ENCODE measurements at places on chromosomes 13 and 19.

DNA sequence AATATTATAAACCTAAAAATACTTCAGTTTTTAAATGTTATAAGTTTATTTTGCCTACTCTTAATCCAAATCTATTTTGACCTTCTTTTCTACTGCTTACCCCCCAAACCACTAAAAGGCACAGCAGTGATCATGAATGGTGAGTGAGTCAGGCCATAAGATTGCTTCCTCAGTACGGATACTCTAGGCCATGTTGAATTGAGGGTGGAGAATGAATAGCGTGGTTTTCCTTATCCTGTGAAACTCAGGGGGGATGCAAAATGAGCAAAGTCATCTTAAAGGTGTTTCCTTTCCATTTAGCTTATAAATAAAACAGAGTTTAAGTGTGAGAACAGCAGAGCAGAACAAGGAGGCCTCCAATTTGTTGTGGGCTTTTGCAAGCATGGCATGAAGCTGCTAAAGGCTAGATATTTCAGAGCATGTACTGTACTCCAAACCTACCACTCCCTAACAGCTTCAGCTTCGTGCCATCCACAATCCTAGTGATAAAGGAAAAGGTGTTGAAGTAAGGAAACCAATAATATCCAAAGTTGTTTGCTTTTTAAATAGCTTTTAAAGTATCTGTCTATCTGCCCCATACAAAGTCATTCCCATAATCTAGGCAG lies 25.0 kb downstream of the SERPINE3 start:
- DNase-seq, result no peak

DNA sequence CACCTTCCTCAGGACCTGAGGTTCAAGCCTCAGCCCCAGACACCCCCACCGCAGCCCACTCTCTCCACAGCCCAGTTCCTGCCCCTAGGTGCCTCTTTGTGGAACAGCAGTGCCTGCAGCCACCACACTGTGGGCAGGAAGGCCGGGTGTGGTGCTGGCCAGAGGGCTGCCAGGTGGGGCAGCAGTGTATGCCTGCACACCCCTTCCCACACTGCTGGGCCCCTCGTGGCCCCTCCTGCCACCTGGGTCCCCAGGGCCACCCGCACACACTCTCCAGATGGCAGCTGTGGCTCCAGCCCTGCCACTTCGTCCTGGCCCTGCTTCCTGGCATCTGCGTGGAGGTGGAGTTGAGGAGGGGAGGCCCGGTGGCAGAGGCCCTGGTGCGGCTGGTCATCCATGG lies 35.1 kb downstream of the HPN start:
- DNase-seq, result no peak

DNA sequence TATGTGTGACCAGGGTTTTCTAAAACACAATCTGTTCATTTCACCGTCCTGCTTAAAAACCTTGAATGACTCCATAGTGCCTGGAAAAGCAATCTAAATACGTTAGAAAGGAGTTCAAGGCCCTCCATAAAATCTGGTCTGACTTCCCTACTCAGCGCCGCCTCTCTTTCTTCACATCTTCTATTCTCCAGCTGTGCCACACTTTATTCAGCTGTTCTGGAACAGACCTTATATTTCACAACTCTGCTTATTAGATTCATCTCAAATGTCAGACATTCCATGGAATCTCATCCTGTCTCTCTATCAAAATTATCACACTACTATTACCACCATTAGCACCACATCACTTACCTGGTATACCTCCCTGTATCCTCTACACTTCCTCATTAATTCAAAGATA lies 19.8 kb upstream of the SPART start:
- DNase-seq, result no peak

DNA sequence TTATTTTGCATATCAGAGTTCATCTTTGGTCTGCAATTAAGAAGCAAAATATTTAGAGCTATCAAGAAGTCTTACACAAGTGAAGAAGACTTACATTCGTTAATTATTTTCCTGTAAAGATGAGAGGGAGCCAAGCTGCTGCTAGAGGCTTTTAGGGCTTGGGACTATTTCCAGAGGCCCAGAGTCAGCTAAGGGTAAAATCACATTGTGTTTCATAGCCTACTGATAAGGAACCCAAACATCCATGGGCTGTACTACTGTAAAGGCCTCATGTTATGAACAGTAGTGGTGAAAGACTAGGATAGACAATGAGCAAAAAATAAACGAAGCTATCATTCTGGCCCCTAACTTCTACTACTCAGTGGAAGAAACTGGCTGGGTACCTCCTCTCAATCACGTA lies 10.9 kb upstream of the TEX30 start:
- DNase-seq, result no peak

- DNase-seq, result no peak
These were observed 2638.2 kb downstream of the PCDH9 start for GRCh38 chr13:64591971-64592370.

DNA sequence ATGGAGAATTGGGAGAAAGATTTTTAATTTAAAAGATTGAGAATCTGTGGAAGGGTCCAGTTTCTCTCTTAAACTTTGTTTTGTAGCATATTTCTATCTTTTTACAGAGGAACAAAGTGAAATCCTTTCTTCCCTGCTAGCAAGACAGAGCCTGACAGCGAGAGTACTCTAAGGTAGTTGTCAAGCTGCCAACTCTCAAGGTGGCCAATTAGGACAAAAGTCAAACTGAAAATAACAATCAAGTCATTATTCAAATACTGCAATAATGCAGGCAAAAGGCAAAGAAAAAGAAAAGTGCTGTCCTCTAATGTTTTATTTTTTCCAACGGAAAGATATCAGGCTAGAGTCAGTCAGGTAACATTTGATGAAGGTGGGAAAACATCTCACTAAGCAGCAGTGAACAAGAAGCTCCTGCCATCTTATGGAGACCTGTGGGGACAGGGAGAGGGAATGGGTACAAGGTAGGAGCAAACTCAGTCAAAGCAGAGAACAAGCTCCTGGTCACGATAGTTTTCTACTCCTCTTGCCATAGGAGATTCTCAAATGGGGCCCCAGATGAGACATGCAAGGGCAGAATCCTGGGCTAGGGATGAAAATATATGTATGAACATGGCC lies 801.9 kb upstream of the SLITRK1 start:
- DNase-seq, result no peak

DNA sequence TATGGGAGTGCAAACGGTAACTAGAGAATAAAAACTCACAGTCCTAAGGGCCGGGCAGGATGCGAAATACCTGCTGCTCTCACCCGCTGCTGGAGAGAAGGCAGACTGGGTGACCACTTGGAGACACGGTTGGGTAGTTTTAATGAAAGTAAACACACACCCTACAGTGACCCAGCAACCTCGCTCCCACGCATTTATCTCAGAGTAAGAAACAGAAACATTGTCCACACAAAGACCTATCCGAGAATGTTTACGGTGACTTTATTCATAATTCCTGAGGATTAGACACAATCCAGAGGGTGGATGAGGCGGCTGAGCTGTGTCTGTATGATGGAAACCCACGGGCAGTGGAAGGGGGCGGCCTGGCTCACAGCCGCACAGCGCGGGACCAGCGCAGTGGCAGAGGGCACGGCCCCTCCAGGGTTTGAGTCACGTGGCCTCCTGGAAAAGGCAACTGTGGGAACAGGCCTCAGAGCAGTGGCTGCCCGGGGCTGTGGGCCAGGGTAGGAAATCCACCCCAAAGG lies 73.5 kb upstream of the C13orf46 start:
- no peak for DNase-seq

- DNase-seq, result peak; percentile 9
These were observed 22.3 kb upstream of the XPO4 start for GRCh38 chr13:20924758-20925394.

DNA sequence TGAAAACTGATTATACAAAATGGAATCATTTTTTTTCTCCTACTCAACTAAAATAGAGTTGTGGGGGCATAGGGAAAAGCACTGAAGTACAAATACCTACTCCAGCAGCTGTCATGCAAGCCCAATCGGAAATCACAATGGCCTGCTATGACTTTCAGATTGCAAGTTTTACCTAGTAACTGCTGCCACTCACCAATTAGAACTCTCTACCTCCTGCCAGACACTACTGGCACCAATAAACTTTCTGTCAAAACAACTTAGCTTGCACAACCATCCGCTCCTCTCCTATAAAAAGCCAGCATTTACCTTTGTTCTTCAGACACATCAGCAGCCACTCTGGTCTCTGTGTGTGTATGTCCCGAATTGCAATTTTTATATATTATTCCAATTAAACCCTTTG lies 9.3 kb upstream of the TRPC4 start:
- no peak for DNase-seq

DNA sequence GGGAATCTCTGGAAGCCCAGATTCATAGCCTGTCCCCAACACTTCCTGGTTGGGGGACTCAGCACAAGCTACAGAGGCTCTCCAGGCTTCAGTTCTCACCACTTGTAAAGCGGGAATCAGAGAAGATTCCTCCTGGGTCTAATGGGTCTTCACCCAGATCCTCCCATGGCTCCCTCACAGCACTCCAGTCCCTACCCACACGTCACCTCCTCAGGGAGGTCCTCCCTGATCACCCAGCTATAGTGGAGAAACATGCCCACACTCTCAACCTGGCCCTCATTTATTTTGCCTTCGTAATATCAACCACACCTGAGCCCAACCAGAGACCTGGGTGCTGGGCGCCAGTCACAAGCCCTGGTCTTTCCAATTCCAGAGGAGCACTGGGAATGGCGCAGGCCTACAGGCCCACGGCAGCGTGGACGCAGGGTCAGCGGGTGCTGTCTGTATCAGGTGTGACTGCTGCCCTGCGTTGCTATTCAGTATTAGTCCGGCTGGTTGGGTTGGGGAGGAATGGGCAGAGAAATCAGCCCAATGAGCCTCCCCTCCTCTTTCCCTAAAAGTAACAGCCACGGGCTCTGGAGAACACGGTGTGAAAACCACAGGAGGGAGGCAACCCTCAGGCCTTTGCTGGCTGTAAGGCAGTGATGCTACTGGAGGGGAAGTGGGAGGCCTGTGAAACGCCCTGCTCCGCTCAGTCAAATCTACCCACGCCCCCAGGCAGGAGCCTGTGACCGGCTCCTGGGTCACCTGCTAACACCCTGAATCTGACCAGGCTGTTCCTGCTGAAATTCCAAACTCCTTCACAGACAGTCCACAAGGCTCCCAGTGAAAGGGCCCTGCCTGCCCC lies 5.2 kb downstream of the AKT2 start:
- no peak for DNase-seq

GRCh38 chr13:76965759-76966421 lies 17.6 kb downstream of the ACOD1 start:
- DNase-seq, result no peak

DNA sequence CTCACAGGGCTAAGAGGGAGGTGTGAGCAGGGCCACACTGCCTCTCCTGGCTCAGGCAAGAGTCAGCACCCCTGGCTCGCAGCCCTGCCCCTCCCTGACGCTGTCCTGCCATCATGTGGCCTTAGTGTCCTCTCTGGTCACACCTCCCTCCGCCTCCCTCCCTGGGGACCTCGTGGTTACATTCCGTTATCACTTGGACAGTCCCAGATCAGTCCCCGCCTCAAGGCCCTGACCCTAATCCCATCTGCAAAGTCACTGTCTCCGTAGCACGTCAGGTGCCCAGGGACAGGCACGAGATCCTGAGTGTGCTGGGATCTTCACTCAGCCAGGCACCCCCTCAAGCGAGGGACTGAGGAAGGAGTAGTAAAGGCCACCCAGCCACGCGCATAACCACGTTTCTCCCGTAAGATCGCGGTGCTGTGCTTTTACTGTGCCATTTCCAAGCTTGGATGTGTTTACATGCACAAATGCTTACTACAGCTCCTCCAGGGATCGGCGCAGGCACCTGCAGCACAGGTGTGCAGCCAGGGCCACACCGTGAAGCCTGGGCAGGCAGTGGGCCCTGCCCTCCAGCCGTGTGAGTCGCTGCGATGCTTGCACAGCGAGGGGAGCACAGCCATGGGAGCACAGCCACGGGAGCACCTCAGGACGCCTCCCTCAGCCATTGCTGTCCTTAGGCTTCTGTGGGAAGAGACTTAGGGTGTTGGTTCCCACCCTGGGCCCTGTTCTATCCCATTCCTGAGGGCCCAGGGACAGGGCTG lies 10.7 kb upstream of the TMEM255B start:
- no peak for DNase-seq

GRCh38 chr19:8858260-8858659 lies 26.1 kb downstream of the MBD3L1 start:
- no peak for DNase-seq

GRCh38 chr13:47955836-47956235 lies 45.2 kb downstream of the SUCLA2 start:
- DNase-seq, result no peak

- DNase-seq, result no peak
These were observed 477.3 kb downstream of the TSHZ3 start for GRCh38 chr19:30871979-30872378.

DNA sequence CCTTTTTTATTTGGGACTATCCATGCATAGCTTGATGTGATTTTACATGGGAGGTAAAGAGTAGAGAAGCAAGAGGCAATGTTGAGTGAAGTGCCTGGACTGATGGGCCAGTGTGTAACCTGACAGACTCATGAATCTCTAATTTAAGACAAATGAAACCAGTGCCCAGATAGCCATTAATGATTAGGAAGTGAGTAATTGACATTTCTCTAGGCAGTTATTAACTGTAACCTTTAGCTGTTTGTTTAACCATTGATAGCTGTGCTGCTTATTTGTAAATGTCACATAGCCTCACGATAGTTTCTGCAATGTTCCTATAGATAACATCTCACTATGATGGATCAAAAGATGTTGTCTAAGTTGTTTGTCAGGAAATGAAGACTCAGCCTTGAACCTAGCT lies 1047.5 kb upstream of the SPRY2 start:
- DNase-seq, result no peak

- no peak for DNase-seq
These were observed 6.9 kb downstream of the CHERP start for GRCh38 chr19:16535381-16535780.

DNA sequence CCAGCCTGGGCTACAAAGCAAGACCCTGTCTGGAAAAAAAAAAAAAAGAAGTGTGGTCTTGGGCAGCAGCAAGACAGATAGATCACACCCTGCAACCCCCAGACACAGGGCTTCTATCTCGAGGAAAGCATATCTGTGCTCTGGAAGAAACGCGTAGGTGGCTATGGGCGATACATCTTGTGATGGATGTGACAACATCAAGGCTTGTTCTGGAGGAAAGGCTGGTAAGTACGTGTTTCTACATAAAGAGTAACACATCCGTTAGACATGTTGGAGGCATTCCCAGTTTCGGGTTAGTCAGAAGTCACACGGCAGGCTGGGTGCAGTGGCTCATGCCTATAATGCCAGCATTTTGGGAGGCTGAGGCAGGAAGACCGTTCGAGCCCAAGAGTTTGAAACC lies 6.6 kb upstream of the DHDH start:
- DNase-seq, result no peak

GRCh38 chr13:75847588-75847987 lies 211.5 kb downstream of the LMO7 start:
- DNase-seq, result no peak

DNA sequence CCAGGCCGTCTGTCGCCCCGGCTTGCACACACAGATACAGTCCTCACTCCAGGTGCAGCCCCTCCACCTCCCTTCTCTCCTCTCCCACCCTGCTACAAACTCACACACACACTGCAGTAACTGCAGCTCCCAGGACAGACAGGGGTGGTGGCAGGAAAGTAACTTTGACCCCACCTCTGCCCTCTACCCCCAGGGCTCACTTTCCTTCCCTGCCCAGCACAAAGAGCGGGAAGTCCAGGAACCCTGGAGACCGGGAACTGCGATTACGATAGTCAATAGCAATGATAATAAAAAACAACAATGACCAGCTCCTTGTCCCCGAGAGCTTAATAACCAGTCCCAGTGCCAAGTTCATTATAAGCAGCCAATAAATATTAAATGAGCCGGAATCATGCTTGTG lies at the start of gene CEACAM20:
Gene CEACAM20, minus strand, starts transcription at position 140 of the 400 bp plus-strand sequence. CDS start 166 bp downstream, outside the sequence.
- no peak for DNase-seq

GRCh38 chr13:95523598-95523997 lies 28.9 kb upstream of the CLDN10 start:
- DNase-seq, result no peak
